ENCODE measurements at places on chromosomes 12 and 14.
A peak's percentile ranks its signal among the peaks of the same experiment; 100 is the strongest.

GRCh38 chr12:32211066-32211899 is 104.6 kb downstream of the BICD1 start:
- no peak for DNase-seq

DNA sequence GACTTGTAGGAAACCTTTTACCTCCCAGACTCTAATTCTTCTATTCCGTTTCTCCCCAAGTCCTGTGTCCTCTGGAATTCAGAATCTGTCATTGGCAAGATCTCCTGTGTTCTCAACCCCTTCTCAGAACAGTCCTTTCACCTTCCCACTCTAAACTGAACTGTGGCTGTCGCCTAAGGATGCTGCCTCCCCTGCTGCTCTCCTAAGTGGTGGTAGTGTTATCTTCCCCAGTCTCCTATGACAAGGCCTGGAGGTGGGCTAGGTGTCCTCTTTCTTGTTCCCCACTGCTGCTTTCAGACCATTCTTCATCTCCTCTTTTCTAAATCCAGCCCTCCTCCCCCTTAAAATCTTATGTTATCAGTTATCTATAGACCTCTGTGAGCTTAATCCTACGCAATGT is 397.4 kb downstream of the RAD51B start:
- no peak for DNase-seq

- DNase-seq = no peak
Measured at GRCh38 chr12:124616394-124617221, 49.2 kb upstream of the NCOR2 start.

DNA sequence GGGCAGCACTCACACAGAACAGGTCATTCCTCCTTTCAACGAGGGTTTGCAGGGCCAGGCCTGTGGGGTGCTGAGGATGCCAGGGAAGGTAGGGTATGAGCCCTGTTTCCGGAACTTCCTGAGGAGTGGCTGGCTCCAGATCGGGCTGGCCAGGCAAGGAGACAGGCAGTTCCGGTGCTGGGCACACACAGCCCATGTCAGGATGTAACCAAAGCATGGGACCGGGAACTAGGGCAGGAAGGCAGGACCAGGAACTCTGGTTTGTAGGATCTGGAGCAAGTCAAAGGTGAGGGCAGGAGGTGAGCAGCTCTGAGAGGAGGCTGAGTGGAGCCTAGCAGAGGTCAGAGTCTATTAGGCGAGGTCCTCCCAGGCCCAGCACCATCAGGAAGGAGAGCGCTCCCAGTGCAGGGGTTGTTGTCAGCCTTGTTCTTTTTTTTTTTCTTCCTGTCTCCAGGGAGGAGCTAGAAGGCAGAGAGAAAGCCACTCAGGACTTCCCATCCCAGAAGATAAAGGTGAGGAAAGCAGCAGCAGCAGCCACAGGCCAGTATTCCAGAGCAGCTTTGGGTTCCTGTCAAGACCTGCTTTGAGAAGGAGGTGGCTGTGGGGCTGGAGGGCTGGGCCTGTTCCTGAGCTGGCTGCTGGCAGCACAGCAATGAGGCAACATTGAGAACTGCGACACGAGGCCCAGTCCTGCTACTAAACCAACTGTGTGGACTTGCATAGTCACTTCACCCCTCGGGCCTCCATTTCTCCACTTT is 49.0 kb upstream of the PTGR2 start:
- DNase-seq = no peak

DNA sequence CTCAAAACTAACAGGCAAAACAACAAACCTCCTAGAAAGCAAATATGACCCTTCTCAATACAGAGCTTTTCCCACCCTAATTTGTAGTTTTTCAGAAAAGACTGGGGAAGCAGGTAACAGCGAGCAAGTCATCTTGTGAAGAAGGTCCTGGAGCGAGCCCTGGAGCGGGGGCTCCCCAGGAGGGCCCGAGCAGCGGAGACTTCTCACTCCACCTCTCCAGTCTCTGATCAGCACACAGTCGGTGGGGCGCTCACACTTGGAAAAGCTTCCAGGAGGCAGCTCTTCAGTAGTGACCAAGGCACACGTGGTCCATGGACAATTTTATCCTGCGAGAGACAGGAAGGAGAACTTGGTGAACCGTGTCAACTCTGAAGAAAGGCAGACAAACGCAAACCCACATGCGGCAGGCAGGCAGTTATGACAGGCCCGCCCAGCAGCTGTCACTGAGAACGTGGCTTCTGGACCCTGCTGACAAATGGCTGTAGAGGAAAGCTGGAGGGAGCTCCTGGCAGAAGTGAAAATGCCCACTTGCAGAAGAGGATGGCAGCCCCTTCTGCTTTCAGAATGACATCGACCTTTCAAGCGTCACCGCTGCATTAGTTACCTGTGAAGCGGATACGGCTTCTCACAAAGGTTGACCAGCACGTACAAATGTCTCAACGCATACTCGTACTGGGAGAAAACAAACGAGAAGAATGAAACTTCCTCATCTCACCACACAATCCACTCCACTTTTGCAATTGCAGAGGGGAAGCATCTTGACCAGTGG is 44.2 kb downstream of the LGMN start:
- DNase-seq = no peak

DNA sequence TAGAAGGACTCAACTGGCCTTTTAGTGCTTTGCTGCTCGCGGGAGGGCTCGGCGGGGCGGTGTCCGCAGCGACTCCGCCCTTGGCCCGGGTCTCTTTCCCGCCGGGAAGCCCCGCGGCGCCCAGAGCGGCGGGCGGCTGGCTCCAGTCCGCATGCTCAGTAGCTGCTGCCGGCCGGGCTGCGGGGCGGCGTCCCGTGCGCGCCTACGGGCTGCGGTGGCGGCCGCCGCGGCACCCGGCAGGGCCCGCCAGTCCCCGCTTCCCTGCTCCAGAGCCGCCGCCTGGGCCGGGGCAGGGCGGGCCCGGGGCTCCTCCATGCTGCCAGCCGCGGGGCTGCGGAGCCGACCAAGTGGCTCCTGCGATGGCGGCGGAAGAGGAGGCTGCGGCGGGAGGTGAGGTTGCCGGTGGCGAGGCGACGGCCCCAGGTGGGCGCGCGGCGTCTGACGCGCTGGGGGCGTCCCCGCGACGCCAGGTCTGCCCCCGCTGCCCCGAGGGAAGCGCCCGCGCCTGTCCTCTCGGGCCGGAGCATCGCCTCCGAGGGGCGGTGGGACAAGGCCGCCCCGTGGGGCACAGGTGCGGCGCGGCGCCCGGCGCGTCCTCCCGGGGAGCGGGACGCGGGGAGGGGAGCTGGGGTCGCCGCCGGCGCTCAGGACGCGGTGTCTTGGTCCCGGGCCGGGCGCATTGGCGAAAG is at the start of gene BMAL2:
Gene BMAL2 (plus strand): TSS at position 123 of the 689 bp plus-strand sequence. CDS start 237 bp downstream, at position 360.
- no peak for DNase-seq

GRCh38 chr14:42130815-42131214 is 524.1 kb downstream of the LRFN5 start:
- no peak for DNase-seq

- no peak for DNase-seq
Measured at GRCh38 chr12:34345801-34346200, 323.5 kb downstream of the ALG10 start.

GRCh38 chr12:125852116-125852515 is 786.9 kb downstream of the AACS start:
- no peak for DNase-seq

- DNase-seq = no peak
Measured at GRCh38 chr12:85424581-85425348, 144.7 kb downstream of the ALX1 start.

GRCh38 chr14:31445703-31446102 is 11.6 kb downstream of the DTD2 start:
- no peak for DNase-seq

GRCh38 chr14:43003845-43004244 is 1397.2 kb downstream of the LRFN5 start:
- DNase-seq = no peak

DNA sequence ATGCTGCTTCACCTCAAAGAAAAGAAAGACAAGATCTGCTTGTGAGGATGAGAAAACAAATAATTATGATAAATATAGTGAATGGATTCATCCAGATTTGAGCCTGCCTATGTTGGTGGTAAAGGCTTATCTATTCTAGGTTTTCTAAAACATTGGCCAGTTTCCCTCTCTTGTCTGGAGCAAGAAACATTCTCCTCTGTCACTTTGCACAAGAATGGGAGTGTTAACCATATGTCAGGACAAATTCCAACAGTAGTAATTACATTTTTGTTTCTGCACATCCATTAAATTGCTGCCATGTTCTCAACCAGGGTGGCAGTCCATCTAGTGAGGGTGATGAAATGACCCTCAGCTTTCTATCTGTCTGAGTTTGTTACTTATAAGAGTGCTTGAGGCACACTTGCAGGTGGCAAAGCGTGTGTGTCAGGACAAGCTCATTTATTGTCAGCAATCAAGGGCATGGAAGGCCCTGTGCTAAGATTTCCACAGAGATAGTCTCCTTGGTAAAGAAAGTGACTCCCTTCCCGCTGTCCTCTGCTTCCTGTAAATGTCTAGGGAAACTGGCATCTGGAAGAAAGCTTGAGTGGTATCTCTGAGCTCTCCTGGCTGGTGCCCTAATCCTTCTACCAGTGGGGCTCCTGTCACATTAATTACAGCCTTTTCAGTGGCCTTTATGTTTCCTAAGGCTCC is 502.1 kb upstream of the FLRT2 start:
- DNase-seq = no peak

GRCh38 chr12:124761871-124762270 is 101.8 kb downstream of the SCARB1 start:
- DNase-seq = no peak

GRCh38 chr14:104734991-104735779 is 11.2 kb downstream of the ADSS1 start:
- no peak for DNase-seq

- DNase-seq = no peak
Measured at GRCh38 chr12:113435367-113435766, 13.2 kb downstream of the SDSL start.

DNA sequence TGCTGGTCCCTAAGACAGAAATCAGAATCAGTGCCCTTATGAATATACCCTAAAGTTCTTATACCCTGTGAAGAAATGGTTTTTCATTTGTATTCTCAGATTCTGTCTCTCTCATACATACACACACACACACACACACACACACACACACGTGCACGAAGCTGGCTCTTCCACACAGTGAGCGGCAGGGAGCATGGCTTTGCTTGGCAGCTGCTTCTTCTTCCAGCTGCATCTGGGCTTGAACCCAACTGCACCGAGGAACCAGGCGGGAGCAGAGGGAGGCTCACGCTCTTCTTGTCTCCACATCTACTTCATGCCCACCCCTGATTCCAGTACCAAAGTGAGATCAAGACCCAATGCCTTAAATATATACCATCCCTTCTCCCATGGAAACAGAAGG is 19.4 kb downstream of the GRIN2B start:
- DNase-seq = no peak

GRCh38 chr12:97177481-97177880 is 270.4 kb downstream of the NEDD1 start:
- DNase-seq = no peak

DNA sequence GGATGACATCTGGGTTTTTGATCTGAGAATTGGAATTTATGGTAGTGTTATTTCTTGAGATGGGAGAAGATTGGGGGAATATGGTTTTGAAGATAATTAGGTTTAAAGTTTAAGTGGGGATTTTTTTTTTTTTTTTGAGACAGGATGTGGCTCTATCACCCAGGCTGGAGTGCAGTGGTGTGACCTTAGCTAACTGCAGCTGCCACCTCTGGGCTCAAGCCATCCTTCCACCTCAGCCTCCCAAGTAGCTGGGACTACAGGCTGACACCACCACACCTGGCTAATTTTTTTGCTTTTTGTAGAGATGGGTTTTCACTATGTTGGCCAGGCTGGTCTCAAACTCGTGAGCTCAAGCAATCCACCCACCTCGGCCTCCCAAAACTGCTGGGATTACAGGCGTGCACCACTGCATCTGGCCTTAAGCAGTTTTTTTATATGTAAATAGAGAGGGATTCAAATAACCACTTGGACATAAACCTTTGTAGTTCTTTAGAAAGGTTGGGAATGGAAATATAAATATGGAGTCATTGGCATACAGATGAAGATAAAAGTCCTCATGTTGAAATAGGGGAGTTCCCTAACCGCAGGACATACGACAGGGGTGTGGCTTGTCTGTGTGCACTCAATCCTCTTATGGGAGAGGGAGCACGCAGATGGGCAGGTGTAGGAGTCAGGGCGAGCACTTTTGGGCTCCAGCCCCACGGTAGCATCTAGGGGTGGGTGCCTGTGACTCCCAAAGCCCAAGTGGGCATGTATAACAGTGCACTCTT is 4.7 kb downstream of the LIN52 start:
- DNase-seq = no peak

- DNase-seq = no peak
Measured at GRCh38 chr14:92544051-92544720, 30.6 kb downstream of the RIN3 start.

DNA sequence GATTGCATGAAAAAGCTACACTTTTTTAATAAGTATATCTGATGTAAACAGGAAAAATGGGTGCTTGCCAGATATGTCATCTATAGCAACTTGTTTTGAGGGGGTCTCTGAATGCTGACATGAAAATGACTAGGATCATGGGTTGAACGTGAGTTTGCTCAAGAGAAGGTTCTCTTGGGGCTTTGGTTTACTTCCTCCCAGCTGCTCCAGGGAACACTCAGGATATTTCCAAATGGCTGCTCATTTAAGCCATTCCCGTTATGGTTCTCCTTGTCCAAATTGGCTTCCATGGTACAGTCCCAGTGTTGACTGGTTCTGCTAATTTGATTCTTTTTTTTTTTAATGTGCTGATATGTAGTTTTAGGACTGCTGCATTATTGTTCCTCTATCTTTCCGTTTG is 118.3 kb downstream of the ETV6 start:
- no peak for DNase-seq

GRCh38 chr14:99545586-99545985 is 58.4 kb downstream of the CCDC85C start:
- DNase-seq = no peak

DNA sequence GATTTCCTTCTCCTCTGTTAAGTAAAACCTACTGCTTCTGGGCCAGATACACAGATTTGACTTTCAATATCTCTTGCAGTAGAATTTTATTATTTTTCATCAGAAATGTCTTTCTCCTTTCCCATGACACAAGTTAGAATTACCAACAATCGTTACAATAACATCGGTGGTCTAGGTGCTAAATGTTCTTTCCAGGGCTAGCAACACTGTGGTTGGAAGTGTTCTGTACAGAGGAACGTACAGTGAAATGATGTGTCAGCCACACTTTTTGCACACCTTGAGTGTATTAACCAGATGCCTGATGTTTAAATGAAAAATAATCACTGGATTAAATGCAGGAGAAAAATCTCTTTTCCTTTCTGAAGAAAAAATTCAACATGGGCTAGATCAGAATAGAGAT is 27.7 kb upstream of the KLRD1 start:
- no peak for DNase-seq

DNA sequence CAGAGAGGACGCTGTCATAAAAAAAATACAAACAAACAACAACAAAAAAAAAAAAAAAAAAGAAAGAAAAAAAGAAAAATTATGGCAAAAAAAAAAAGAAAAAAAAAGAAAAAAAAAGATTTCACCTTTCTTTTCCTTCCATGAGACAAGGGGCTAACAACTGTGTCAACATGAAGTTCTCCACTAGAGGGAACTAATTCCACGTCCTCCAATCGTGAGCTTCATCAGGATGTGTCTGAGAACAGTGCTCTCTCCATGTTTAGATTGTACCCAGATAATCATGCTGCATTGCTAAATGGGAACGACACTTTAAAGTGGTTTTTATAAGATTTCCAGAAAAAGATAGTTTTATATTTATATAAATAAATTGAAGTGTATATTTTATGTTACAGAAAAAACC is 96.2 kb upstream of the PTPRB start:
- peak; percentile 42 for DNase-seq

- DNase-seq = no peak
Measured at GRCh38 chr12:131843527-131843926, 15.3 kb downstream of the MMP17 start.
